ENCODE measurements at places on chromosomes 13 and 19.

- peak; percentile 0 for DNase-seq
These were observed 72.5 kb downstream of the ZNF708 start for GRCh38 chr19:21256722-21257121.

GRCh38 chr13:99610702-99611289 lies 109.5 kb downstream of the TM9SF2 start:
- DNase-seq, result no peak

- DNase-seq, result no peak
These were observed 38.9 kb downstream of the ALOX5AP start for GRCh38 chr13:30774214-30774730.

DNA sequence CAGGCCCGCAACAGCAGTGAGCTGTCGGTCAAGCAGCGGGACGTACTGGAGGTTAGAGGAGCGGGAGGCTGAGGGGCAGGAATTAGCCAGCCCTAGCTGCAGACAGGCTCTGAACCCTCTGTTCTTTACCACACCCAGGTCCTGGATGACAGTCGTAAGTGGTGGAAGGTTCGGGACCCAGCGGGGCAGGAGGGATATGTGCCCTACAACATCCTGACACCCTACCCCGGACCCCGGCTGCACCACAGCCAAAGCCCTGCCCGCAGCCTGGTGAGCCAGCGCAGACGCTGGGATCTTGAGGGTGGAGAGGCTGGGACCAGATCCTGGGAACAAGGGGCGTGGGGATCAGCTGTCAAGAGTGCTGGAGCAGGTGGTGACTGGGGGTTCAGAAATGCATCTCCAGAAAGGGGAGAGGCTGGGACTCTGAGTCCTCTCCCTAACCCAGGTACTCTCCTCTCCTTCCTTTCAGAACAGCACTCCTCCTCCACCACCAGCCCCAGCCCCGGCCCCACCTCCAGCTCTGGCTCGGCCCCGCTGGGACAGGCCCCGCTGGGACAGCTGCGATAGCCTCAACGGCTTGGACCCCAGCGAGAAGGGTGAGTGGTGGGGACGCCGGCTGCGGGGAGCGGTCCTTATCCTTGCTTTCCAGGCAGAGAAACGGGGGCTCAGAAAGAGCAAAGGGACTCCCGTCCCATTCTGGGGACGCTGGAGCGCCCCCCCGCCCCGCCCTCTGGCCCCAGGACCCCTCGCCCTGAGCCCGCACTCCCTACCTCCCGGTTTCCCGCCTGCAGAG lies 10.4 kb downstream of the EPS8L1 start:
- no peak for DNase-seq

GRCh38 chr13:26026211-26026610 lies 25.6 kb downstream of the SHISA2 start:
- no peak for DNase-seq

DNA sequence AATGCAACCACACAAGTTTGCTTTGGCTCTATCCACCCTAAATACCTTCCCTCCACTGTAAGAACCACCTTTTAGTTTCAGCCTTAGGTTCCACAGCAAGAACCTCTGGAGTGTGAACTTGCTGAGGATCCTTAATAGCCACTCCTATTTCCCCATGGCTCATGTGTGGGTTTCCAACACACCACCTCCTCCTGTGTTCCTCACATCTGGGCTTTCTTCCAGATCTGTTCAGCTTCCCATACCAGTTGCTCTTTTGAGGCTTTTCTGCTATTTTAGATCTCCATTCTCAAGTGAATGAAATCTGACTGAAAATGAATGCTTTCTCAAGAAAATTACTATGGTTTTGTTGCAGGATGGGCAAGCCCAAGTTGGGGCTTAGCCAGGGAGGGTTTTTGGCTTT lies 104.8 kb upstream of the MIR17HG start:
- no peak for DNase-seq

DNA sequence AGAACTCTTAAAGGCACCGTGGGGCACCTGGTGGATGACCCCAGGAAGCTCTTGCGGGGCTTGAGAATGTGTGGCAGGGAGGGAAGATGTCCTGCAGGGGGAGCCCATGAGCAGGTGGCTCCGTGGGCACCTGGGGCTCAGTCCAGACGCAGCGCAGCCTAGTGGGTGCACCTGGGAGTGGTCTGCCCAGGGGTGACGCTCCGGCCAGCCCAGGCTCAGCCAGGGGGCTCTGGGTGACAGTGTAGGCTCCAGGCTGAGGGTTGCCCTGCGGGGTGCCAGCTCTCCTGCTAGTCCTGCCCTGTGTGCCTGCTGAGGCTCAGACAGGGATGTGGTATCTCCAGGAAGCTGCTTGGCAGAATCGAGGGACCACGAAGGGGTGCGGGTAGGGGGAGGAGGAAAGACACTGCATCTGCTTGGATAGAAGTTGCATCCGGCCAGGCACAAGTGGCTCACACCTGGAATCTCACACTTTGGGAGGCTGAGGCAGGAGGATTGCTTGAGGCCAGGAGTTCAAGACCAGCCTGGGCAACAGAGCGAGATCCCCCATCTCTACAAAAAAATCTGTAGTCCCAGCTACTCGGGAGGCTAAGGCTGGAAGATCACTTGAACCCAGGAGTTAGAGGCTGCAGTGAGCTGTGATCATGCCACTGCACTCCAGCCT lies 15.0 kb upstream of the PGLS start:
- peak; percentile 86 for DNase-seq

DNA sequence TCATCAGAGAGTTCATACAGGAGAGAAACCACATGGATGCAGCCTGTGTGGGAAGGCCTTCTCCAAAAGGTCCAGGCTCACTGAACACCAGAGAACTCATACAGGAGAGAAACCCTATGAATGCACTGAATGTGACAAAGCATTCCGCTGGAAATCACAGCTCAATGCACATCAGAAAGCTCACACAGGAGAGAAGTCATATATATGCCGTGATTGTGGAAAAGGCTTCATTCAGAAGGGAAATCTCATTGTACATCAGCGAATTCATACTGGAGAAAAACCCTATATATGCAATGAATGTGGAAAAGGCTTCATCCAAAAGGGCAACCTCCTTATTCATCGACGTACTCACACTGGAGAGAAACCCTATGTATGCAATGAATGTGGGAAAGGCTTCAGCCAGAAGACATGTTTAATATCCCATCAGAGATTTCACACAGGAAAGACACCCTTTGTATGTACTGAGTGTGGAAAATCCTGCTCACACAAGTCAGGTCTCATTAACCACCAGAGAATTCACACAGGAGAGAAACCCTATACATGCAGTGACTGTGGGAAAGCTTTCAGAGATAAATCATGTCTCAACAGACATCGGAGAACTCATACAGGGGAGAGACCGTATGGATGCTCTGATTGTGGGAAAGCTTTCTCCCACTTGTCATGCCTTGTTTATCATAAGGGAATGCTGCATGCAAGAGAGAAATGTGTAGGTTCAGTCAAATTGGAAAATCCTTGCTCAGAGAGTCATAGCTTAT lies 17.7 kb downstream of the ZNF613 start:
- DNase-seq, result no peak

DNA sequence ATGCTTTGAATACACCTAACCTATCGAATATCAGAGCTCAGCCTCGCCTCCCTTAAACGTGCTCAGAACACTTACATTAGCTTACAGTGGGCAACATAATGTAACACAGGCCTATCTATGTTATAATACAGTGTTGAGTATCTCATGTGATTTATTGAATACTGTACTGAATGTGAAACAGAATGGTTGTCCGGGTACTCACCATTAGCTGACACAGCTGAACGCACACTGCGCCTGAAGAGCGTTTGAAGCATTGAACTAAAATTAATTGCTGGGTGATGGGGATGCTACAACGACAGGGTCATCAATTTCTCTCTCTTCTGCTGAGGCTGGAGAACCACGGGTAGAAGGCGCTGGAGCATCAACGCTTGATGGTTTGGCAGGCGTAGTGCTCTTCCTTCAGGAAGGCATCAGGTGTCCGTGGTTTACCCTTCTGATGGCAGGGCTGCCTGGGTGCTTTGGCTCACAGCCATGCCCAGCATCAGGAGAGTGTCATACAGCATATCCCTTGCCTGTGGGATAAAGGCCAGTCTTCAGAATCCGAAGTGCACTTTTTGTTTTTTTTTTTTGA lies 46.9 kb upstream of the UBE2L5 start:
- no peak for DNase-seq

DNA sequence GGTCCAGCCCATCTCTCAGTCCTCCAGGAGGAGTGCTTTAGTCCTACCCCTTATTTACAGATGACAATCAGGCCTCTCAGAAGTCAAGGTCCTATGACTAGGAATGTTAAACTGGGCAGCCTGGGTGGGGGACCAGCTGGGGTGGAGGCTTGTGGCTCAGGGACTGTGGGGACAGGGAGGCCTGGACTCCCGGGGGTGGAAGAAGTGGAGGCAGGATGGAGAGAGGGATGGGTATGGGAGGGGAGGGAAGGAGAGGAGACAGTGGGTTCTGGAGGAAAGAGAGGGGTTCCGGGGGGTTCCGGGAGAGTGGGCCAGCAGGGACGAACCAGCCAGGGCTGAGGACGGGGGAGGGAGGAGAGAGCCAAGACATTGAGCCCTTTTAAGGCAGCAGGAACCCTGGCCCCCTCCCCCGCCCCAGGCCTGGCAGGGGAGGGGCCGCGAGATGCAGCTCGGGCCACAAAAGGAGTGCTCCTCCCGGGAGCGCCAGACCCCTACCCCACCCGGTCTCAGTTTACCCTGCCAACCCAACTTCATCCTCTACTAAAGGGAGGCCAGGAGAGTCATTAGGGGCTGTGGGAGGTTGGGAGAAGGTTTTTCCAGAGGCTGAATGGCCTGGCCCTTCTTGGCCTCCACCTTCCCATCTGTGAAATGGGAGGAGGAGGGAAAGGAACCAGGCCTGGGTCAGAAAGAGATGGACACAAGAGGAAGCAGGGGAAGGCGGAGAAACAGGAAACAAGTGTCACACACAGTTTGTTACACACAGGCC lies 1.7 kb downstream of the DMPK start:
- no peak for DNase-seq

- DNase-seq, result no peak
These were observed 52.3 kb upstream of the ATP12A start for GRCh38 chr13:24627946-24628345.

DNA sequence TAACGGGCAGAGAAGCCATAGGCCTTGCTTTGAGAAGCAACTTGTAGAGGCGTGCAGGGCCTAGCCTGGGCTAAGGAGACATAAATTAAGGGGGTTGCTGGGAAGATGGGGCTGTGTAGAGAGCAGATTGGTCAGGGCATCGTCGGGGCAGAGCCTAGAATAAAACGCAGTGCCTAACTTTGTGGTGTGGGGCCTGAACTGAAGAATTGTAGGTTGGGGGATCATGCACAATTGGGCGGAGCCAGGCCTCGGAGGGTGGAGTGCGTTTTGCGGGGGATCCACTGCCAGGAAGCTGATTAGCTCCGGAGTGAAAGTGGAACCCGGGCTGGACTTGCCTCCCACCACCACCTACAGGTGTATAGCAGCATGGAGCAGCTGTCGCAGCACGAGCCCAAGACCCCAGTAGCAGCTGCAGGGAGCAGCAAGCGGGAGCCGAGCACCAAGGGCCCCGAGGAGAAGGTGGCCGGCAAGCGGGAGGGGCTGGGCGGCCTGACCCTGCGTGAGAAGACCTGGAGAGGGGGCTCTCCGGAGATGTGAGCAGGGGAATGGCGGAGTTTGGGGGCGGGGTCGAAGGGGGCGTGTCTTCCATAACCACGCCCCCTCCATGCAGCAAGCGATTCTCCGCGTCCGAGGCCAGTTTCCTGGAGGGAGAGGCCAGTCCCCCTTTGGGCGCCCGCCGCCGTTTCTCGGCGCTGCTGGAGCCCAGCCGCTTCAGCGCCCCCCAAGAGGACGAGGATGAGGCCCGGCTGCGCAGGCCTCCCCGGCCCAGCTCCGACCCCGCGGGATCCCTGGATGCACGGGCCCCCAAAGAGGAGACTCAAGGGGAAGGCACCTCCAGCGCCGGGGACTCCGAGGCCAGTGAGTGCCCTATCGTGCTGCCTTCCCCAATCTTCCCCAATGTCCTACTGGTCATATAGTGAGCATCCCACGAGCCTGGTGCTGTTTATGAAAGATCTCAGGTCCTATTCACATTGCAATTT lies 13.8 kb downstream of the DNASE2 start:
- peak; percentile 19 for DNase-seq

GRCh38 chr19:58514564-58515022 lies 2.8 kb upstream of the SLC27A5 start:
- no peak for DNase-seq

DNA sequence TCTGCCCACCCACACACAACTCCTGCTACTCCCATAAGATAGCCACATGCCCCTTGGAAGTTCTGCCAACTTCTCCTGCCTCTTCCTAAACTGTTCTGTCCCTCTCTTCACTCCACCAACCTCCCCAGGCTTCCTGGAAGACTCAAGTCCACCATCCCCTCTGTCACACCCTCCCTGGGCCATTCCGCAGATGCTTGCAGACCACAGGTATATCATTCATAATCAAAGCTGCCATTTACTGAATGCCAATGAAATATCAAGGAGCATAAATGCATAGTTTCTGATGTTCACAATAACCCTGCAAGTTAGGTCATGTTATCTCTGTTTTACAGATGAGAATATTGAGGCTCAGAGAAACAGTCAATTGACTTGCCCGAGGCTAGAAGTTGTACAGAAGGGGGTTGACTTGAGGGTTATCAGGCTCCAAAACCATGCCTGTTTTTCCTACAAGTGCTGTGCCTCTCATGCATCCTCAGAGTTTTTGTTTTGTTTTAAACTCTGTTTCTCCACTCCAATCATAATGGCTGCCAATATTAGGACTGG lies 135.6 kb downstream of the SLC7A1 start:
- DNase-seq, result no peak

- no peak for DNase-seq
These were observed 54.0 kb downstream of the FLT1 start for GRCh38 chr13:28440774-28441504.

GRCh38 chr19:36748431-36749275 lies 24.0 kb downstream of the ZNF850 start:
- DNase-seq, result no peak

DNA sequence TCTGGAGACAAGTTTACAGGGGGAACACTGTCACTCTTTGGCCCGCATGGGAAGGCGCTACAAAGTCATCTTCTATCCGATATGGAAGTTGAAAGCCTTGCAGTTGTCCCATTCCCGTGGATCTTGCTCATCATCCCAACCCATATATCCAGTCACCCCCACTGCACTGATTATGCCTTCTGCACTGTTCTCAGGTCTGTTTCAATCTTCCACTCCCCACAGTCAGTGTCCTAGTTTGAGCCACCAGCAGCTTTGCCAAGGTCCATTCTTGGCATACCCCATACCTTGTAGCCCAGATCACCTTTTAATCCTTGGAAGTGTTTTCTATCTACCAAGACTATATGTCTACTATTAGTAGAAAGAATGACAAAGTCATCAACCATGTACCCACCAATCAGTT lies 88.1 kb downstream of the MIPEP start:
- no peak for DNase-seq

DNA sequence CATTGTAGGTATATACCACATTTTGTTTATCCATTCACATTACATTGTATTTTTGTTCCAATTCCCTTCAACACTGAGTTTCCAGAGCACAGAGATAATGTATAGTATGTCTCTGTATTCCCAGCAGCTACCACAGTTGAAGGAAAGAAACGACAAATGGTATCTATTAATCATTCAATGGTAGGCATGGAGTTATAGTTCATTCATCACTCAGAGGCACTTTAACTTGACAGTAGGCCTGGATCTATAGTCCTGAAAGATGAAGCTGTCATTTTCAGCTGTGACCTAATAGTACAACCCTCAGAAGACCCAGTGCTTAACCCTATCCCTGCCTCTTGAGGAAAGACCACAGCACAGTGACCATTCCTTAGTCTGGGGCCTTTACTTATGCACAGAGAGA lies 163.0 kb upstream of the TMTC4 start:
- no peak for DNase-seq

Data from MCF 10A (cell line).